ENCODE measurements at places on chromosomes 16 and 17.

DNA sequence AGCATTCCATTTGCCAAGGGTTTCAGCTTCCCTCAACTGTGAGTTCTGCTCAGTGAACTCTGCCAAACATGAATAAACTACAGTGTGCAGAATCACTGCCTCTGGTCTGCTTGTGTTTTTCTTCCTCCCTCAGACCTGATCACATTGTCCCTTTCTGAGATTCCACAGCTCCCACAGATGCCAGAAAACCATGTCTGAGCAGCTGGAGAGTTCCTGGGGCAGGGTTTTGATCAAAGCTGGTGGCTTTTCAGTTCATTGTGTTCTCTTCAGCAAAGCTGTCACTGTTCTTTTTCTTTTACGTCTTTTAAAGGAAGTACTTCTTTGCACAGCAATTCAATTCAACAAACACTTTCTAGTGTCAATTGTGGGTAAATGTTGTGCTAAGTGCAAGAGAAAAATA, 555.8 kb downstream of the RBFOX1 start:
- DNase-seq = no peak

DNA sequence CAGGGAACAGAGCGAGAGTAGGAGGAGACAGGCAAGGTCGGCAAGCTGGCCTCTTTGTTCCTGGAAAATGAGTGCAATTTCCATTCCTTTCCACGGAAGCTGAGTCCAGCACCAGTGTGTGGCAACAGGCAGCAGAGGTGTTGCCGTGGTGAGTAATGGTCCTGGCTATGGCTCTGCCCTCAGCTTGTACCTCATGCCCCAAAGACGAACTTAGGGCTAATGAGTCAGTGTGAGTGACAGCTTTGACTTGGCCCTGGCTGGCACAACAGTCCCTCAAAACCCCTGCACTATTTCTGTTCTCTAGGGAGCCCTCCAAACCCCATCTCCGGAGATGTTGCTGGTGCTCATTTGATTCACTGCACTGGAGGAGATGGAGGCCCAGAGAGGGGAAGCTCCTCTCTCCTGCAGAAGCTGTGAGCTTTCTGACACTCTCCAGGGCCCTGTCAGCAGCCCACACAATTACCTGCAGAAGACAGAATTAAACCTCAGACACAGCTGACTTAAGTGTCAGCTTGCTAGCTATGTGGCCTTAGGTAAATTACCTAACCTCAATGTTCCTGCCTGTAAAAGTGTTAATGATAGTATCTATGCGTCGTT, 129.9 kb downstream of the TMEM132E start:
- DNase-seq = no peak

DNA sequence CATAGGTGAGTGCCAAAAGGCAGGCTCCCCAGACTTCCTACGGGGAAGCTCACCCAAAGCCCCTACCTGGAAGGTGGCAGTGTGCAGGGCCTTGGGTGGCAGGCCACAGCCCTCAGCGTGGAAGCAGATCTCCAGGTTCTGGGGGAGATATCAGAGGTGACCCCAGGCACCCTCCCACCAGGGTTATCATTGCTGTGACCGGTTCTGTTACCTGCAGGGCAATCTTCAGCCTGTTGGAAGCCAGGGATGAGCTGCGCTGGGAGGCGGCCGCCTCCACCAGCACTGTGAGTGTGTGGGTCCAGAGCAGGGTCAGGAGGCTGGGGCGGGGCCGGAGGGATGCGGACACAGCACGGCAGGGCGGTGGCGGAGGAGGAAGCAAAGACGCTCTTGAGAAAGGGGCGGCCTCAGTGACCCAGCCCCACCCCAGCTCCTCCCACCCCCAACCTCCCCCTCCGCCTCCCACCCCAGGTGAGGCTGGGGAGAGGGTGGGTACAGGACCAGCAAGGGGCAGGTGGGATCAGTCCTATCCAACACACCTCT, 13.1 kb downstream of the UNC13D start:
- DNase-seq = no peak

GRCh38 chr16:86608301-86608747, 30.0 kb downstream of the FOXL1 start:
- no peak for DNase-seq

- no peak for DNase-seq
Observed at GRCh38 chr16:11757671-11758545, 15.3 kb upstream of the TXNDC11 start.

GRCh38 chr17:79607940-79608623, 2.8 kb downstream of the RBFOX3 start:
- DNase-seq = peak; percentile 12

- DNase-seq = no peak
Observed at GRCh38 chr16:48300391-48300856, 53.1 kb upstream of the ABCC11 start.

- DNase-seq = peak; percentile 71
Observed at GRCh38 chr16:27242868-27243590, 25.5 kb downstream of the NSMCE1 start.

GRCh38 chr17:79934653-79934970, 95.4 kb upstream of the CBX4 start:
- no peak for DNase-seq

All from KBM-7 (cell line).